ENCODE measurements at places on chromosomes 12 and 14.

DNA sequence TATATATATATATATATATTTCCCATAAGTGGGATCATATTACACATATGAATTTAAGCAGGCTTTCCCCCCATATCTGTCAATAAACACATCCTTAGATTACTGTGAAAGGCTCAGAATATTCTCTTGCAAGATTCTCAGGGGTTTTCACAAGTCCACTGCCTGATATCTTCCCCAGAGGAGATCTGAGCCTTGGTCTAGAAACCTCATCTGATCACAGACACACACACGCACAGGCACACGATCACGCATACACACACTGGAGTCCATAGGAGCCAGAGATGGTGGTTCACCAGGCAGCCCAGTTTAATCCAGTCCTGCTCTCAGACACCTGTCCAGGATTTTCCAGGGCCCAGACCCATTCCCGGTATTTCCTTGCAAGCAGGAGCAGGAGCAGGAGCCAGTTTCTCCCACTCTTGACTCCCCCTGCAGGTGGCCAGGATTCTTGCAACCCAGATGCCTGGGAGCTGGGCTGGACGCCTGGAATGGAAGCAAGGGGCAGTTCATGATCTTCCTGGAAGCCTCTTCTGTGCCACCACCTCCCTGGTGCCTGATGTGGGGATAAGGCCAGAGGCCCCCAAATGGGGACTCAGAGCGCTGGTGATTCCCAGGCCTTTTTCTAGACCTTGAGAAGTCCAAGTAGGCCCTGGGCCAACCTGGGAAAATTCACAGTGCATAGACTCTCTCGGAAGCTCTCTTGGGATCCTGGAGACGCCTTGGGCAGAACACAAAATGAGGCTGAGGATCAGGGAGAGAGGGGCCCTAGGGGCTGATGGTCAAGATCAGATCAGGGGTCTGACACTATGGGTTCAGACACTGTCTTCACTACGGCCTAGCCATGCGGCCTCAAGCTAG, 16.5 kb upstream of the KRT78 start:
- DNase-seq, result no peak

- DNase-seq, result no peak
Observed at GRCh38 chr12:68641138-68641537, 30.4 kb downstream of the RAP1B start.

DNA sequence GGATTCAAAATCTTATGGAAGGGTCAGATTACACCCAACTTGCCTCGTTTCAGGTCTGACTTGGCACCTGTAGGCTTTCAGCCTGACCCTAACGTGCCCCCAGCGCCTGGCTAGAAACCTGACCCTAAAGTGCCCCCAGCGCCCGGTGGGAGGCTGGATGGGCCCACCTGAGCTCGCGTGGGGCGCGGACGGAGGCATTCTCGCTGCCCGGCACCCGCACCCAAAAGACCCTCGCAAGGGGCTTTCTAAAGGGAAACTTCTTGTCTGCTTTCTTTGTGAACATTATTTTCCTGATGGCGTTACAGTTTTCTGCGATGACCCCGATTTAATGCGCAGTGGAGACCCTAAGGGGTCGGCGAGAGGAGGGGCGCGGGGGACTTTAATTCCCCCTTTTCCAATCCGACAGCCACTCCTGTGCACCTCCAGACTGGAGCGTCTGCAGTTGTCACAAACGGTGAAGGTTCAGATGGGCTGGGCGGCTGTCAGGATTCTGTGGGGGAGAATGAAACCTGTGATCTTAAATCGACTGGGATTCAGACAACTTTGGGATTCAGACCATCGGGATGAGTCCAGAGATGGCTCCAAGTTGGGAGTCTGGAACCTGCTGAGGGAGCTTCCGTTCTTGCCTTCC, 751 bp upstream of the HRK start:
- no peak for DNase-seq

DNA sequence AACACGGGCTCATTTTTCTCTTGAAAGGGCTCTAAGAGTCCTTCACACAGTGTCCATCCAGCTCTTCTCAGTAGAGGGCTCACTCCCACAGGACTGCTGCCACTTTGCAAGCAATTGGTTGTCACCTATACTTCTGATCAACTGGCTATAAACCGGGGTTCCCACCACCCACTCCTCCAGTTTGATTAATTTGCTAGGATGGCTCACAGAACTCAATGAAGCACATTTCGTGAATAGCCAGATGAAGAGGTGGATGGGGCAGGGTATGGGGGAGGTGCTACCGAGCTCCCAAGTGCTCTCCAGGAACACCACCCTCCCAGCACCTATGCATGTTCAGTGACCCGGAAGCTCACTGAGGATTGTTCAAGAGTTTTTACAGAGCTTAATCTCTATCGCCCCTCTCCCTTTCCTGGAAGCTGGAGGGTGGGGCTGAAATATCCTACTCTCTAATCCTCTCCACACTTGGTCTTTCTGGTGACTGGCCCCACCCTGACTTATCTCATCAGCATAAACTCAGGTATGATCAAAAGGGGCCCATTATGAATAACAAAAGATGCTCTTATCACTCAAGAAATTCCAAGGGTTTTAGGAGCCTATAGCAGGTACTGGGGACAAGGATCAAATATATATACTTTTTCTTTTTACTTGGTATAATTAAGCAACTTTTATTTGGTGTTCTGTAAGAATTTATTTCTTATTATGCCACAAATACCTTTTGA, 13.9 kb upstream of the EGLN3 start:
- DNase-seq, result no peak

DNA sequence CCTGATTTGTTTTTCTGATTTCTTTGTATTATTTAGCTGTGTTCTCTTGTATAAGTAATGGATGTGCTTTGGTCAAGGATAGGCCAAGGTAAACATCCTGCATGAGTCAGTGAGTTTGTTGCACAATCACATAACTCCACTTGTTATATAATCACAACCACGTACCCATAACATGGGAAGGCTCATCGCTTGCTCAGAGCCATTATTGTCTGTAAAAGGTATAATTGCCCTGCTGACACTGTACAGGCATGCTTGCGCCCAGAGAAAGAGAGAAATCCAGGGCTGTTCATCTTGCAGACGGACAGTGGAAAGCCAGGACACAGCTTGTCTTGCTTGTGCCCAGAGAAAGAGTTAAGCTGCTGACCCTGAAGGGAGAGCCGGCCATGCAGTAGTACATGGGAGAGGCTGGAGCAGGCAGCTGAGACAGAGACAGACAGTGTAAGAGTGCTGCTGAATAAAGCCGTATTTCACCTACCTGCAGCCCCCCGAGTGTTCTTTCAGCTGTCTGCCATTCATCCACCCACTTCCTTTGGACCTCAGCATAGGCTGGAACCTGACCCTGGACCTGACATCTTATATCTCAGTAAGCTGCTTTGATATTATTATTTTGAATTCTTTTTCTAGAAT, 174.7 kb upstream of the DAAM1 start:
- no peak for DNase-seq

DNA sequence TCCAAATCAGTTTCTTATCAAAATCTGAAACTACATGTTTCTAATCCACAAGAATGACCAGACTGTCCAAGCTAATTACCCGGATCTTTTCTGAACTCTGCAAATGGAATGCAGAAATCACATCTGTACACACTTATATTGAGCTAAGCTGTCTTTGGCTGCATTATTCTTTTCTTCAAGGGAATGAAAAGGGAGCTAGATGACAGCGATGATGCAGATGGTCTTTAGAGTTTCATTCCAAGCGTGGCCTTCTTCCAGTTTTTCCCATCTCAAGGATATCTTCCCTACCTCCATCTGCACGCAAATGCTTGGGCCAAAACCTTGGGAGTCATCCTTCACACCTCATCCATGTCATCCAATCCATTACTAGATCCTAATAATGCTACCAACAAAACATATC, 12.6 kb downstream of the KCNH5 start:
- no peak for DNase-seq

- no peak for DNase-seq
Observed at GRCh38 chr12:34393086-34393820, 371.0 kb downstream of the ALG10 start.

- no peak for DNase-seq
Observed at GRCh38 chr12:58883576-58884334, 36.5 kb downstream of the LRIG3 start.

GRCh38 chr14:98956181-98956580, 315.8 kb downstream of the BCL11B start:
- DNase-seq, result no peak

GRCh38 chr12:49673446-49674317, 33.5 kb downstream of the FMNL3 start:
- DNase-seq, result no peak

- no peak for DNase-seq
Observed at GRCh38 chr14:96790186-96790585, 7.0 kb upstream of the VRK1 start.

GRCh38 chr12:51977320-51977753, 25.8 kb downstream of the ACVR1B start:
- DNase-seq, result no peak

- no peak for DNase-seq
Observed at GRCh38 chr14:89881839-89882238, 72.7 kb downstream of the EFCAB11 start.

- no peak for DNase-seq
Observed at GRCh38 chr12:53122961-53123468, 19.7 kb downstream of the SOAT2 start.

GRCh38 chr12:72246370-72246769, 25.8 kb upstream of the TRHDE start:
- no peak for DNase-seq

GRCh38 chr12:91887957-91888356, 257.7 kb downstream of the BTG1 start:
- no peak for DNase-seq

DNA sequence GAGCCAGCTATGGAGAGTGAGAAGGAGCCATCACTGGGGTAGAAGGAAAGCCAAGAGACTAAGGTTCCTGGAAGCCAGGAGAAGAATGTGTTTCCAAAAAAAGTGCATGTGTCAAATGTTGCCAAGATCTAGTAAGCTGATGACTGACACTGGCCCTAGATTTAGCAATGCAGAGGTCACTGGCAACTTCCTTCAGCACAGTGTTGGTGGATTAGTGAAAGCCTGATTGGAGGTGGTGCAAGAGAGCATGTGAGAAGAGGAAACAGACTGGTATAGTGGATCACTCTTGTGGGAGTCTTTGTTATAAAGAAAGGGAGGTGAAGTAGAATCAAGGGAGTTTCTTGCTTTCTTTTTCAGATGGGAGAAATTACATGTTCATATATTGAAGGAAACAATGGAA, 34.1 kb upstream of the CHGA start:
- DNase-seq, result no peak

DNA sequence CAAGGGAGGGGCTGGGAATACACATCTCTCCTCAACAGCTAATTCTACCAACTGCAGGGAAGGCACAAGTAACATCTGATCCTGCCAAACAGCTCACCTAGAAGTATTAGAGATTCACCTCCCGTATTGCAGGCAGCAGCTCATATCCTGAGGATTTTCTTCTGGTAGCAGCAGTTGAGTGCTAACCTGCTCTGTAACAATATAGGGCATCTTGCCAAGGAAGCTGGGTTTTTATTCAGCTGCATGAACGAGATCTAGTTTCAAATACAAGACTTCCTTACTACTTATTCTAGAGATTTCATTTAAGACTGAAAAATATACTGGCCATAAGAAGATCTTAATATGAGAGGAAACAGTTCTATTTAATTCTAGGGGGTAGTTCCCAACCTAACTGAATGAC, 261.4 kb upstream of the USP15 start:
- DNase-seq, result no peak

DNA sequence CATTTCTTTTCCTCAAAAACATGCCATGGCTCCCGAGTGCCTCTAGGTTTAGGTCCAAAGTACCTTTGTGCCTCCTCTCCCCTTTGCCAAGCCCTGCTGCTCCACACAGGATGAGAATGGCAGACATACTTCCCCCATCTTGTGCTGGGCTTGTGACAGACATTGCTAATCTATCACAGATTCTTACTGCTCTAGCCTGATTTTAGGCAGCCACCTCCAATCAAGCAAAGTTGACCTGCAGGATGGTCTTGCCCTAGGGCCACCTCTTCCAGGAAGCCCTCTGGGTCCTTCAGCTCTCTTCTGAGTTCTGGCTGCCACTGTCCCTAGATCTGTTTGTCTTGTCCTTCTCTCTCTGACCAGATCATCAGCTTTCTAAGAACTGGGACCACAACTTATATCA, 20.5 kb downstream of the FOXN4 start:
- DNase-seq, result no peak

GRCh38 chr12:321606-322326, 59.1 kb upstream of the SLC6A13 start:
- no peak for DNase-seq

- DNase-seq, result no peak
Observed at GRCh38 chr12:108597559-108598471, at the start of gene TMEM119. TMEM119 (minus strand) TSS chr12:108598084; CDS start chr12:108592383, 5,701 bp downstream.

GRCh38 chr14:91061056-91061887, 831 bp upstream of the RPS6KA5 start:
- DNase-seq, result no peak

DNA sequence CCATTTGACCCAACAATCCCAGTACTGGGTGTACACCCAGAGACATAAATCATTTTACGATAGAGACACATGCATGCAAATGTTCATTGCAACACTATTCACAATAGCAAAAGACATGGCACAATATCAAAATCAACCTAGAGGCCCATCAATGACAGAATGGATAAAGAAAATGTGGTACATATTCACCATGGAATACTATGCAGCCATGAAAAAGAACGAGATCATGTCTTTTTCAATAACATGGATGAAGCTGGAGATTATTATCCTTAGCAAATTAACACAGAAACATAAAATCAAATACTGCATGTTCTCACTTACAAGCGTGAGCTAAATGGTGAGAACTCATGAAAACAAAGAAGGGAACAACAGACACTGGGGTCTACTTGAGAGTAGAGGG, 249.1 kb downstream of the RASSF9 start:
- no peak for DNase-seq

- DNase-seq, result no peak
Observed at GRCh38 chr12:120537856-120538220, 3.7 kb downstream of the RNF10 start.

DNA sequence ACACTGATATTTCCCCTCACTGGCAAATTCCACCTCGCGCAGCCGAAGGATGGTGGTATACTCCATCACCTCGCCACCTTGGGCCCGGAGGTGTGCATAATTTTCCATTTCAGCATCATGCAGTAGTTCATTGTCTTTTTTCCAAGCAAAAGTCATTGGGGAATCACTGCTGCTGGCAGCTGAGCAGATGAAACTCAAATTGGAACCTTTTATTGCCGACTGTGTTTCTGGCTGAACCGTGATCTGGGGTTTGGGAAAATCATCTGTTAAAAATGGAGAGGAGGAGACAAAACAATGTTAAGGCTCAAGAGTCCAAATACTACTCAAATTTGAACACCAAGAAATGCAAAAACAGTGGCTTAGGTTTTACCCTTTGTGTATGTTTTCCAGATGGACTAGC, 39.7 kb downstream of the LRIG3 start:
- DNase-seq, result no peak

- no peak for DNase-seq
Observed at GRCh38 chr12:61369241-61369910, 890.8 kb upstream of the USP15 start.

- DNase-seq, result no peak
Observed at GRCh38 chr14:89190765-89191513, 226.1 kb downstream of the FOXN3 start.
